ENCODE measurements at places on chromosomes 3 and 15. TPM values are rescaled to one million over a fixed set of nuclear protein-coding genes. Genes with fewer than 3 reads are reported as not detected.

The ACP3 gene
- 3.2 TPM for total RNA-seq

The SLCO2A1 gene
- total RNA-seq, result 3.0 TPM

The CAMK1 gene
- total RNA-seq, result 28.7 TPM

The TUSC7 gene
- total RNA-seq, result not detected

The CLDN1 gene
- 13.2 TPM for total RNA-seq

Measured in urinary bladder (tissue), 4 donors.